ENCODE measurements at places on chromosomes 4 and X.

GRCh38 chr4:86529436-86529835 lies 64.7 kb upstream of the PTPN13 start:
- DNase-seq: no peak

DNA sequence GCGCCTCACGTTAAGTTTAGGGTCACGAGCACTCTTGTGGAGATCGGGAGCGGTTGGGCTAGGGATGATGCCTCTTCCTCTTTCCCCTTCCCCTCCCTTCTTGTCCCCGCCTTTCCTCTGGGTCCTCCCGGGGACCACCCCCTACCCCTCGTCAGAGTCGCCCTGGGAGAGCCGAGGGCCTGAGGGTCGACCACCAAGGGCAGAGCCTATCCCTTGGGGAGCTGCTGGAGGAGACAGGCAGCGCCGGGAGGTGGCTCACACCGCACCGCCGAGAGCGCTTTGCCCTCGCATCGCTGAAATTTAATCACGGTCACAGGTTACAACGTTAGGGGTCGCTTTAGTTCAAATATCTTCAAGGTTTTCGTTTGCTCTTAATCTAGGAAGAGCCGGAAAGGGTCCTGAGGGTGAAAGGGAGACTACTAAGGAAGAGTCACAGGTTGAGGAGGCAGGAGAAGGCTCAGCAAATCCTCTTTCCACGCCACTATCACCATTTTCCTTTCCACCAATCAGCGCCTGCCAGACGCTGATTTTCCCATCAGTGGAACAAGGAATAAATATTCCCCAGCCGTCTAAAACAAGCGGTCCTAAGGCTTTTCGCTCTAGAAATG lies 528 bp upstream of the SNCA start:
- no peak for DNase-seq

DNA sequence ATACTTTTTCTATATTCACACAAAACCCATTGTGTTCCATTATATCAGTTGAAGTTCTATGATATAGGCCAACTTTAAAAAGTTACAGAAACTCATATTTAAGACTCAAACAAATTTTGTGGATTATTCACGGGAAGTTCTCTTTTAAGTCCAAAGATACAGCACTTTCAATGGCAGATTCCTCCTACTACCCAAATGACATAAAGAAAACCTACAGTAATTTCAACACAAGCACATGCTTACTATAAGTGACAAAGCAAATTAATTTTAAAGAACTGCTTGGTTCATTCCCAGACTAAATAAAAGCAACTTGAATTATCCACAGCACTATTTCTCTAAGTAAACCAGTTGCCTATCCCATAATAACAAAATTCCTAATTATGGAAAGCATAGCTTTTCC lies 4.1 kb downstream of the PPA2 start:
- no peak for DNase-seq

DNA sequence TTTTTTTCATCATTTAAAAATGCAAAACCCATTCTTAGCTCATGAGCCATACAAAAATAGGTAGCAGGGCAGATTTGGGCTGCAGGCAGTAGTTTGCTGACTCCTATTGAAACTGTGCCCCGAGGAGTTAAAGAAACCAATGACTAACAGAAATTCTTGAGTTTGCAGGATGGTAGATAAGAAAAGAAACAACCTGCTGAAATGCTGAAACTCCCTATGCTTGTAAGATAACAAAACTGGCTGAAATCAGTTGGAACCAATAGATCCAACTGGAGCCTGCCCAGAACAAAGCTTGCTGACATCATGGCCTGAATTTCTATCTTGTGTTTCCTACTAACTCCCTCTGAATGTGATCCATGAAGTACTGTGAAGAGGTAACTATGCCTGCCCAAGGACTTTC lies 68.6 kb downstream of the ANOS1 start:
- no peak for DNase-seq

DNA sequence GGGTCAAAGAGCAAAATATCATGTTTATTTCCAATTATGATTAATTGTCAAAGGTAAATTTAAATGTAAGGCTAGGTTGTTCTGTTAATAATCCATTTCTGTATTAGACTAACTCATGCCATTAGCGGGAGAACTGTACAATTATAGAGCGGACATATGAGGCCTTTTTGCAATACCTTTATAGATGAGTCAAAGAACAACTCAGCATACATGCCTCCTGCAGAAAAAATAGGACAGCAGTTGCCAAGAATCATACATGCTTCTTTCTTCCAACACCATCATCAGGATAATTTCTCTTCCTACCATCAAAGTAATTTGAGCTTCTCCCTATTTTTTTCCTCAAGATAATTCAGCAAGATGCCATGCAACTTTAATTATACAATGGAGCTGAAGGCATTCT lies 917.8 kb downstream of the ADGRL3 start:
- no peak for DNase-seq

DNA sequence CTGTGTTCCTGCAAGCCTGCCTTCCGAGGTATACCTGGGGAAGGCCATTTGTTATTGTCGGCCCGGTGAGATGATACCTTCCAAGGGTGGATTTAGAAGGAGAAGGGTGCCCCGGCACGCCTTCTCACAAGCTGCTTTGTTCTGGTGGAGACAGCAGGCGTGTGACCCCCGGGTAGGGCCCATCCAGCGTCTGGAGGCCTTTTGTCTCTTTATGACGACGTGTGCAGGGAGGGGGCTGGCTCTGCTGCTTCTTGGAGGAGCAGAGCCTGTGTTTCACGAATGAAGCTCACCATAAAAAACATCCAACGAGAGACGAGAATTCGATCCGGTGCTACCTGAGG lies 45.3 kb downstream of the SHOX start:
- DNase-seq: no peak

DNA sequence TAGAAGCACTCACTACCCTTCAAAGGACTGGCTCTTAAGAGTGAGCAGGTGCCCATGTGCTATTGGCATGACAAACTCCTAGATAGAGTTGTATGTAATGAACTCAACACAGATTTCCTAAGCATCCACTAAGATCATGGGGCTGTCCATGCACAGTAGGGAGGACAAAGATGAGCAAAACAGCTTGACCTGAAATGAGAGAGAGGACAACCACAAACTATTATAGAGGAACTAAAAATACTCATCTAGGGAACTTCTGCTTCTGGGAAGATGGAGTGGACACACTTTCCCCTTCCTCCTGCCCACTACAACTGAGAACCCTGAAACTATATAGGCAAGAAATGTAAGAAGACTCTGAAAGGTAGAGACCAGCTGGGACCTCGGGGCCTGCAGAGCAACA lies 20.8 kb upstream of the TMEM128 start:
- DNase-seq: no peak

- no peak for DNase-seq
Measured at GRCh38 chrX:118627084-118627758, 100.2 kb upstream of the IL13RA1 start.

DNA sequence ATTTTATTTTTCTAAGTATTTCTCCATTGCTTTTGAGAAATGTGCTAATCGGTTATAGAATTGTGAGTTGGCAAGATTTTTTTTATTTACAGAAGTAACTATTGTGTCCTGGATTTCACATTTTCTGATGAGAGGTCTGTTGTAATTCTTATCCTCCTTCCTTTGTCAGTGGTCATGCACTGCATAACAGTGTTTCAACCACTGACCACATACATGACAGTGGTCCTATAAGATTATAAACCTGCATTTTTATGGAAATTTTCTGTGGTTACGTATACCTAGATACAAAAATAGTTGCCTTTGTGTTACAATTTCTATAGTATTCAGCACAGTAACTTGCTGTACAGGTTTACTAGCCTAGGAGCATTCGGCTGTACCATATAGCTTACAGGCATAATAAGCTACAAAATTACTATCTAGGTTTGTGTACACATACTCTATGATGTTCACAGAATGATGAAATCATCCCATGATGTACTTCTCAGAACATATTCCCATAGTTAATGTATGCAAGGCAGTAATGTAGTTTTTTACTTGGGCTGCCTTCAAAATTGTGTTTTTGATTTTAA lies 47.8 kb downstream of the APELA start:
- DNase-seq: no peak

DNA sequence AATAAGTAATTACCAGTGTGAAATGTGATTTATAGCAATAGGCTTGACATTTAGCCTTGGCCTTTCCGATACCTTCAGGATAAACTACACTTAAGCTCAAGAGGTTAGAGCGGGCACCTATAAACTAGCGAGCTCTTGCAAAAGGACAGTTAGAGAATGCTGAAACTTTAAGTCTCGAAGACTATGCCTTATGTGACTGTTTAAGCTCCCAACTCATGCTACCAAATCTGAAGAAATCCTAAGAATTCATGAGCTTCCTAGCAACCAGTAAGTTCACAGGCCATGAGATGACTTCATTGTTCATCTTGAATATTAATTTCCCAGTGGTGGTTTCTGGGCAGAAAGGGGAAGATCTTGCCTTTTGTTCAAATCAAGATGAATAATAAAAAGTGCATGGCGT lies 4.7 kb downstream of the STOX2 start:
- no peak for DNase-seq

- DNase-seq: no peak
Measured at GRCh38 chr4:35559559-35560365, 684.6 kb downstream of the ARAP2 start.

DNA sequence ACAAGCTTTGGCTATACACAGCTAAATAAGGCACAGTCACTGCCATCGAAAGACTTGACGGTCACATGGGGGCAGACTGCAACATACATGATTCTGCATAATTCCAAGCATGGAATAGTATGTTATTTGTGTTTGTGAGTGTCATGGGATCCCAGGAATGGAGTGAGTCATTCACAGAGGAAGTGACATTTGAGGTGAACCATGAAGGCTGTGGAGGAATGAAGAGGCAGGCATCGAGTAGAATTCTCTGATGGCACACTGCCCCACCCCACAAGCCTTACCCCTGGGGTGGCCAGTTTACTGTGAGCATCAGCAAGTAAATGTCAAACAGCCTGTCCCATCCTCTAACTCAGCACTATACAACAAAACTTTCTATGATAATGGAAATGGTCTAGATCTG lies 619.7 kb downstream of the MID1IP1 start:
- no peak for DNase-seq

DNA sequence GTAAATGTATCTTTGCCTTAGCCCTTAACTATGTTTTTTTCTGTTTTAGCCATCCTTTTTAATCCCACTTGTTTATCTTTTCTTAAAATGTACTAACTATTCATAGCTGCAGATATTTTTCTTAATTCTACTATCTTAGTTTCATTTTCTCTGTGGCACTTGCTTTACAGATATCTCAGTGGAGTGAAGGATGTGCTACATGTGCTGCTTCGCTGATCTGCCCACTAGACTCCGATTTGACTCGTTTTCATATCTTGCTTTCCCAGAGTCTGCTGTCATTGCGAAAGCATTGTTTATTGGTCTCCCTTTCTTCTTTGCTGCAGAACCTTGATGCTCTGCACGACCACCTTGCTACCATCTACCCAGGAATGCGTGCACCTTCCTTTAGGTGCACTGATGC lies 30.6 kb downstream of the GUCY1B1 start:
- no peak for DNase-seq

DNA sequence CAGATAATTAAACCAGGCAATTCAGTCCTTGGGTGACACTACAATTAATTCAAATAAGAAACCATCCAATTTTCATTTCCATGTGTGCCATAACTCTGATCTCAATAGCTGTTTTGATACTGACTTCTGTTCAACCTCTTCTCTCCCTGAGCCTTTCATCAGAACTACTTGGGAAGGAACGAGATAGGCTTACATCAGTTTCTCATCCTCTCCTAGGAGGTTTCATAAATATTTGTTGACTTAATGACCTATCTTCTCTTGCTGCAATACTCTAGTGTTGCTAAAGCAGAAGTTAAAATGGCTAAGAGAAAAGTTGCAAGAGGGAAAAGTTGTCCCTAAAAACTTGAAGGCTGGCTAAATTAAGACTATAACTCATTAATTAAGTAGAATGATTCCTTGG lies 41.8 kb downstream of the PRKG2 start:
- no peak for DNase-seq
